ENCODE measurements at places on chromosomes 1 and 21.

- no peak for DNase-seq
Measured at GRCh38 chr1:165679282-165680036, 18.9 kb downstream of the ALDH9A1 start.

GRCh38 chr1:204286831-204287421 lies 72.8 kb downstream of the PLEKHA6 start:
- no peak for DNase-seq

DNA sequence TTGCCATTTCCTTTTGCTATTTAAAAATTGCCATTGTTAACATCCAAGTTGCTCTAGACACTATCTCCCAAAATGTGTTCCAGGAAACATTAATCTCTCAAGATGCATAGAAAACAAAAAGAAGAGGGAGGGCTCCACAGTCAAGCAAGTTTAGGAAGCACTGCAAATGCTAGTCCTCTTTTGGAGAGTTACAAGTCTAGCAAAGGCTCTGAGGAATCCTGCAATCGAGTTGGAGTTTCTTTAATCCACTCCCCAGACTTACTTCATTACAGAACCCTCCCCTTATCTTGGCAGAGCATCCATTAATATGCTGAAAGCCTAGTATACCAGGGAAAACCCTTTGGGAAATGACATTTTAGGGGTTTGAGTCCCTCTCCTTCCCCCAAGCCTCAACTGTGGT lies 147.9 kb downstream of the SYF2 start:
- no peak for DNase-seq

DNA sequence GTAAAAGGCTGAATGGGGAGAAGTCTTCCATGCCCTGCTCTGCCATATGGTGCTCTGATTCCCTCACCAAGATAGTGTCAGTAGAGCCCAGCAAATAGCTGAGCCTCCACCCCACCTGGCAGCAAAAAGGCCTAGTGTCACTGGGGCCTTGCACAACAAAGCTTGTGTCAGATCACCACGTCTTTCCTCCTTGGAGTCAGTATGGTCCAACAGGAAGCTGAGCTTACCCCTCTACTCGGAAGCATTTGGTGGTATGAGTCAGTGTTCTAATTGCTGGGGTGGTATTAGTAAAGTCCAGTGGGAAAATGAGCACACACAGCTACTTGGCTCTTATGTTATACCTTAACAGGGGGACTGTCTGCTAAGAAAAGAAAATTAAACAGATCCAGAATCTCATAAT lies 18.7 kb upstream of the RRP15 start:
- no peak for DNase-seq

- DNase-seq: no peak
Measured at GRCh38 chr1:151721788-151722510, 627 bp downstream of the RIIAD1 start.

- DNase-seq: no peak
Measured at GRCh38 chr1:220908757-220909156, 29.5 kb downstream of the HLX start.

GRCh38 chr1:236509647-236510401 lies 14.0 kb upstream of the LGALS8 start:
- no peak for DNase-seq

DNA sequence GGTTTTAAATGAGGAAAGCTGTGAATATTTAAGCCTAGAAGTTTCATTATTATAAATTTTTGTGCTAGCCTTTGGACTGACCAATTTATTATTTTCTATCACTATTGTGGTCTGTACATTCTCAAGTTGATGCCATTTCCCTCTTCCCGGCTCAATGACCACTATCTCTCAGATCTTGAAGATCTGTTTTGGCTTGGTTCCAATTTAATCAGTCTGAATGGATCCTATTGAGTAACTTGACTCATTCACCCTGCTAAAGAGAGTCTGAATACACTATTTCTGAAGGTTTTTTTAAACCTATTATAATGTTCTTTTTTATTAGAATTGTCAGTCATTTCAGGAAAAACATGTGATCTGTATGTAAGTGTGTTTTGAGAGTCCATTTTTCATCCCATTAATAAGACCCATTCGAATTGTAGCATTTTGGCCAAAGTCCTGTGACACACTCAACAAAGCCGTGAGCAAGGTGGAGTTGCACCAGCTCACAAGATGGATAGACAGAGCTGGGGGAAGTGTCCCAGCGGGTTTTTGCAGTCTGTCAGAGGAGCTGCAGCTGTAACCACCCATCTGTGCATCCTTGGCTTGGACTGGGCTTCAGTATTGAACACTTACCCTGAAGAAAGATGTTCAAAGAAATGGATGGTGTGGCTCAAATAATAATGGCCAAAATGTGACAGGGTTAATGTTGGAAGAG lies 145.6 kb downstream of the NFIA start:
- no peak for DNase-seq

DNA sequence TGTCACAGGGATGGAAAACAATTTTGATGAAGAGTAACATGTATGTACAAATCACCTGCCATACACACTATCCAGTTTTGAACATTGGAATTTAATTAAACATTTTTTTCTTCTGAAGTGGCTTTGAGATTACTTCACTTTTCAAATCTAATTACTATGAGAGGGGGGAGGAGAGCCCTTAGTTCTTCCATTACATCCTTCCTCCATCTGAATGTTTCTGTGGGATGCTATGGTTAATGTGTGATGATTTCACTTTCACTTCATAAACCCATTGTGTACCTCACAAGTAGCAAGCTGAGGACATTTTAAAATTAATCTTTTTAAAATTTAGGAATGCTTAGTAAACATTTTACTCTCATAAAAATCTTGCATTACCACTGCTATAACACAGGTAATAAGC lies 156.9 kb downstream of the RUNX1 start:
- no peak for DNase-seq

DNA sequence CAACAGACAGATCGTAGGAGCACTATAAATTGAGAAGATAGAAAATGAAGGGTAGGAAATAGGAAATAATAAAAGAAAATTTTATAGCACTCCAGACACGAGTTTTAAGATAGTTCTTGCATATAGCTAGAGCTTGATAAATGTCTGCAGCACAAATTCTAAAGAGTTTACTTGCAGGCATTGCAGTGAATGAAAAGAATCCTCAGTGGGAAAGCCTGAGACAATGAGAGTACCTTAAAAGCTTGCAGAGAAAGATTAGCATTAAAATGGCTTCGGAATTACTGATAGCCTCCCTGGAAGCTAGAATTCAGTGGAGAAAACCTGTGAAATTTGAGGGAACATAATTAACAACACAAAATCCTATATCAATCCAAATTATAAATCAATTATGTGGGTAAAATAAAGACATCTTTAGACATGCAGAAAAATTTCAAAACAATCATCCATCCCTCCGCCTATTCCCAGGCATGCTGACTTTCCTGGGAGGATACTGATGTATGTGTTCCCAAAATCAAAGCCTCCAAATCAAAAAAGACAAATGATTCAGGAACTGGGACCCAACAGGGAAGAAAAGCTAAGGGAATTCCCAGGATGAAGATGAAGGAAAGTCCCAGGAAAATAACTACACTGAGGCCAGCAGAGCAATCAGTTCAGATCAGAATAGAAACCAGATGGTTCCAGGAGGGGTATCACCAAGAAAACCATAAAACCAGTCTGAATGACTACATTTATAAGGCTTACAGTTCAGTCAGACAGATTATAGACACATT lies 305.9 kb upstream of the USP25 start:
- no peak for DNase-seq

- DNase-seq: no peak
Measured at GRCh38 chr1:202154766-202155477, 5.5 kb downstream of the PTPN7 start.

GRCh38 chr1:194342484-194343262 lies 1156.3 kb upstream of the B3GALT2 start:
- DNase-seq: no peak

- DNase-seq: no peak
Measured at GRCh38 chr1:174243451-174244000, 84.2 kb downstream of the RABGAP1L start.

DNA sequence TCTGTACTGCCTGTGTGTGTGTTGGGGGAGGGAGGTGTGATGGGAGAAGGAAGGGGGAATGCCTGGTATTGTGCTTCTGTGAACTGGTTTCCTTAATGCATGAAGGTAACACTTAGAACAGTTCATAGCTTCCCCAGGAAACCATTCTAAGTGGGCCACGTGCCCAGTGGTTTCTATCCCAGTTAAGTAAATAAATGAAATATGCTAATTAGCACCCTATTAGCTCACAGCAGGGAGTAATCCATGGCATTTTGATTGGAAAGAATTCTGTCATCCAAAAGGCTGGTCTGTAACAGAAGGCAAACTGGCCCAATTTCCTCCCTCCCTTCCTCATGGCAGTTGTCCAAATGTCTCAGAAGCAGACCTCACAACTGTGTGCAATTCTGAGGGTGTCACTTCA lies 199.3 kb downstream of the TTLL7 start:
- DNase-seq: no peak

GRCh38 chr1:229341774-229342655 lies 832 bp downstream of the CCSAP start:
- peak; percentile 54 for DNase-seq

Data from stimulated activated CD8-positive, alpha-beta memory T cell treated with anti-CD3 and anti-CD28 coated beads, Interleukin-15, amount 100 ng/mL, for 24 hours (primary cell).